ENCODE measurements at places on chromosomes 3 and 15. TPM values are rescaled to one million over a fixed set of nuclear protein-coding genes. Genes with fewer than 3 reads are reported as not detected.
A peak's percentile ranks its signal among the peaks of the same experiment; 100 is the strongest.

DNA sequence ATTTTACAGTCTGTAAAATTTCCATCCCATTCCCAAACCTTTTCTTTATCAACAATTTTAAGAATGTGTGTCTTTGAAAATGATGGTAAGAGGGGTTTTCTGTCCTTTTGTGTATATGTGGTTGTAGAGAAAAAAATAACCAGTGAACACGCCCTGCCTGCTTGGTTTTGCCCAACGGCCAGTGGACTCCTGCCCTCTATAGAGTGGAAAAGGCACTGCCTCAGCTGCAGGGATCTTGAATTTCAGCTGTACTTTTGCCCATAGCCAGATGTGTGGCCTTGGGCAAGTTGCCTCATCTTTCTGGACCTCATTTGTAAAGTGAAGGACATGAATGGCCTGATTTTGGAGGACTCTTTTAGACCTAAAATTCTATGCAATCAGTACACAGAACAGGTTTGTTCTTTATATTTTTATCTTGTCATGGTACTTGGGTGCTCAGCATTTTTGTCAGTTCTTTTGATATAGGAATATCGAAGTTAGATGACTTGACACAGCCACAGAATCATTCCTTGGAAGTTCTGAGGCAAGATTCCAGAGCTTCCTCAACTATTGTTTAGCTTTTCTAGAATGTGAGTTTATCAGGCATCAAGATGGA is 81.0 kb downstream of the CLDN11 start:
- peaks cover 14% of the 10 kb centered on the region for H3K4me1 ChIP-seq
- no peaks in the 10 kb centered on the region for H3K36me3 ChIP-seq
- H3K4me3 ChIP-seq = no peak overlapping the region
- no peak overlapping the region for H3K27ac ChIP-seq
- DNase-seq = peak; percentile 65

DNA sequence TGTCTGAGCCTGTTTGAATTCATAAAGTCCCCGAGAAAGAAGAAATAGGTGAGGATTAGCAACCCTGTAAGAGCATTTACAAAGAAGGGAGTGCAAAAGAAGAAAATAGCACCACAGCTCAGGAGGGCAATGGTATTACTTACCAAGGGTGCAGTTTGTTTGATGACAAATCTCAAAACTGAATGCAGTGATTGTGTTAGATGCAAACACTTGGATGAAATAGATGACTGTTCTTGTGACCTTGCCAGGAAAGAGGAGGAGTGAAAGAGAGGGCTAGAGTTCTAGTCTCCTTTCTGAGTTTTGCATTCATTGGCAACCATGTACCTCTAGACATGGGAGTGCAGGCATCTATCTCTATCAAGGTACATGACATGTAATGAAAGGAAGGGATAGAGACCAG is 1030.8 kb upstream of the CFAP20DC start:
- no peak overlapping the region for H3K4me3 ChIP-seq
- H3K27ac ChIP-seq = no peak overlapping the region
- H3K4me1 ChIP-seq = peaks cover 15% of the 10 kb centered on the region

GRCh38 chr15:97013491-97013890 is 683.0 kb downstream of the NR2F2 start:
- no peaks in the 10 kb centered on the region for H3K27me3 ChIP-seq
- H3K4me3 ChIP-seq = no peak overlapping the region
- H3K36me3 ChIP-seq = no peaks in the 10 kb centered on the region

- H3K4me1 ChIP-seq = no peaks in the 10 kb centered on the region
- no peak overlapping the region for H3K4me3 ChIP-seq
- H3K27ac ChIP-seq = no peak overlapping the region
- no peak for DNase-seq
Measured at GRCh38 chr3:191373327-191373726, 43.0 kb upstream of the UTS2B start.

DNA sequence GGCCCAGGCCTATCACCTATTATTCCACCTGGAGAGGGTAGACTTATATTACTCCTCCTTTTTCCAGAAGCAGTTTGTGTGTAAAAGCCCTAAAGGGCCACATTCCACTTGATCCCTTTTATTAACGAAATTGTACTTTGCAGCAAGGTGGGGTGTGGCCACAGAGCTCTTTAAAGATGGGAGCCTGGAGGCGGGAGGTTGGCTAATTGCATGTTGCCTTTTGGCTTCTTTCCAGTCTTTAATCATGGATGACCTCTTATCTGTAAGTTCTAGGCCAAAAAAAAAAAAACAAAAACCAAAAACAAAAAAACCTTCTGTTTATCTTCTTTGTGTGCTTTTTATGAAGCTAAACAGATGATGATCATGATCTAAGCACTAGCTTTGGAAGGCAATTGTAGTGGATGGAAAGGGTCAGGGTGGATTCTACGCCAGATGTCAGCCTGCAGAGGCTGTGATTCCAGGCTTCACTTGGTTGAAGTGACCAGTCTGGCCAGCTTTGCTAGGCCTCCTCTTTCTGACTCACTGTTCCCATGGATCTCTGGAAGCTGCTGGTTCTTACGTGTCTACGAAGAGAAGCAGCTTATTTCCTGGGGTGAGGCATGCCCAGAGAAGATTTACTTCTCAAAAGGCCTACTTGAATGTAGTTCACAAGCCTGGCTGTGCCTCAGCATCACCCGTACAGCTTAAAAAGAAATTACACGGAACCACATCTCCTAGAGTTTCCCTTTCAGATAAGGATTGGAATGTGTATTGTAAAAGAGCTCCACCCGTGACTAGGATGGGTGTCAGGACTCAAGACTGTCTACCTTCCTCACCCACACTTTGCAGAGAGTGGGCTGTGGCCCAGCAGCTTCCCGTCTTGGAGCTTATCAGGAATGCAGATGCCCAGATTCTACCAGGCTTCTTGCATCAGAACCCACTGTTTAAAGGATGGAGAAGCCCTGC is 330.9 kb upstream of the C2CD4B start:
- DNase-seq = no peak
- H3K36me3 ChIP-seq = no peaks in the 10 kb centered on the region
- H3K27ac ChIP-seq = no peak overlapping the region
- no peaks in the 10 kb centered on the region for H3K4me1 ChIP-seq

DNA sequence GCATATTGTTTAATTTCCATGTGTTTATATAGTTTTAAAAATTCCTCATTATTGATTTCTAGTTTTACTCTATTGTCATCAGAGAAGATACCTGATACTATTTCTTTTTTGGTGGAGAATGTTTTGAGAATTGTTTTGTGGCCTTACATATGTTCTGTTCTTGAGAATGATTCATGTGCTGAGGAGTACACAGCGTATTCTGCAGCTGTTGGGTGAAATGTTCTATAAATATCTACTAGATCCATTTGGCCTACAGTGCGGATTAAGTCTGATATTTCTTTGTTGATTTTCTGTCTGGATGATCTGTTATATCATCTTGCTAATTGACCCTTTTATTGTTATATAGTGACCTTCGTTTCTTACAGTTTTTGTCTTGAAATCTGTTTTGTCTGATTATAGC is 109.7 kb downstream of the UBE2E2 start:
- H3K27me3 ChIP-seq = no peaks in the 10 kb centered on the region
- no peaks in the 10 kb centered on the region for H3K4me1 ChIP-seq
- no peaks in the 10 kb centered on the region for H3K36me3 ChIP-seq
- H3K4me3 ChIP-seq = no peak overlapping the region

DNA sequence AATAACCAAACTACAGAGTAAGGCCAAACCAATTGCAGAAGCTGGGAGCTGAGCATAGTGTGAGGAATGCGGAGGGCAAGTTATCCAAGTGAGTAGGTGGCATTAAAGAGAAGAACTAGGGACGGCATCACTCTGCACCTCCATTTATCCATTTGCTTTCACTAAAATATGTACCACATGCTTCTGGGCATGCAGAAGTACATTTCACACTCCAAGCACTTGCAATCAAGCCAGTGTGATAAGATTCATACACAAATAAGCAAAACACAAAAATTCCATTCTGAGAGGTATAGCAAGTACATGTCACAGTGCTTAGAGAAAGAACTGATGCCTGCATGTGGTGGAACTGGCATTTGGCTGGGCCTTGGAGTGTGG is 81.1 kb downstream of the CCNL1 start:
- no peaks in the 10 kb centered on the region for H3K27me3 ChIP-seq
- H3K36me3 ChIP-seq = peaks cover 9% of the 10 kb centered on the region
- peaks cover 27% of the 10 kb centered on the region for H3K4me1 ChIP-seq
- H3K4me3 ChIP-seq = no peak overlapping the region

- H3K27me3 ChIP-seq = peaks cover 74% of the 10 kb centered on the region
- no peaks in the 10 kb centered on the region for H3K4me1 ChIP-seq
- no peaks in the 10 kb centered on the region for H3K36me3 ChIP-seq
Measured at GRCh38 chr15:78389322-78389721, 48.7 kb upstream of the IREB2 start.

- no peak for DNase-seq
- peaks cover 100% of the 10 kb centered on the region for H3K27me3 ChIP-seq
- H3K27ac ChIP-seq = no peak overlapping the region
- peaks cover 10% of the 10 kb centered on the region for H3K36me3 ChIP-seq
- H3K4me1 ChIP-seq = no peaks in the 10 kb centered on the region
- no peak overlapping the region for H3K4me3 ChIP-seq
Measured at GRCh38 chr3:13710251-13710650, 161.3 kb downstream of the FBLN2 start.

DNA sequence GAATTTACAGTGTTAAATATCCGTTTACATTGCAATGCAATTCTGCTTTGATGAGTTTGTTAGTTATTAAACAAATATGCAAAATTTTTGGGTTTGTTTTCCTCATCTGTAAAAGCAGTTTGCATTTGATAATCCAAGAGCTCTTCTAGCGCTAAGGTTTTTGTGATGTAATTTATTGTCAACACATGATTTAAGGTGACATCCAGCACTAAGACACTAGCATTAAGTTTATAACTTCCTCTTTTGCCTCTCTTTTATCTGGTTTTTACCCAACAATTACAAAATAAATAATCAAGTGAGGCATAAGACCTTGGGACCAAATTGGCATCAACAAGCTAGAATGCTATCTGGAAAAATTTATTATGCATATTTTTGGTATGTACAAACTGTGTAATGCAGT is 969 bp upstream of the DNAJC19 start:
- H3K27me3 ChIP-seq = peaks cover 40% of the 10 kb centered on the region
- no peak overlapping the region for H3K27ac ChIP-seq
- DNase-seq = no peak
- H3K36me3 ChIP-seq = peaks cover 34% of the 10 kb centered on the region
- peaks cover 11% of the 10 kb centered on the region for H3K4me1 ChIP-seq
- H3K4me3 ChIP-seq = peak overlapping the region; percentile 99

- no peaks in the 10 kb centered on the region for H3K27me3 ChIP-seq
- H3K4me3 ChIP-seq = no peak overlapping the region
- H3K4me1 ChIP-seq = no peaks in the 10 kb centered on the region
Measured at GRCh38 chr15:42404461-42405235, 45.3 kb downstream of the CAPN3 start.

DNA sequence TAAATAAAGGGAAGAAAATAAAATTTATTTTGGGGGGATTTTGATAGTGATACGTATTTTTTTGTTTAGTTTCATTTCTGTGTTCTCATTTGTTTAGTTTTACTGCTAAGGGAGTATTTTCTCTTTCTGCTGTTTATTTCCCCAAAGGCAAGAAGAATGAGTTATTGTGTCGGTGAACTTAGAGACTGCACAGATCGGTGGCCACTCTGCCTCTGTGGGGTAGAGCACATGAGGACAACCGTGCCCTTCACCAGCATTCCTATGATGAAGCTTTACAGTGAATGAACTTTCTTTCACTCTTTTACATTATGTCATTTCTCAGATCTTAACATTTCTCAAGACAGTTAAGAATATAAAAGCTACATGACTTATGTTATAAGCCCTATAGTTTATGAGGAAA is 214.4 kb downstream of the OCA2 start:
- H3K4me3 ChIP-seq = no peak overlapping the region
- no peaks in the 10 kb centered on the region for H3K4me1 ChIP-seq
- no peak for DNase-seq
- H3K36me3 ChIP-seq = no peaks in the 10 kb centered on the region
- no peak overlapping the region for H3K27ac ChIP-seq
- H3K27me3 ChIP-seq = no peaks in the 10 kb centered on the region

- no peak overlapping the region for H3K4me3 ChIP-seq
- peaks cover 32% of the 10 kb centered on the region for H3K36me3 ChIP-seq
- peaks cover 43% of the 10 kb centered on the region for H3K27me3 ChIP-seq
- no peak overlapping the region for H3K27ac ChIP-seq
Measured at GRCh38 chr3:10322352-10322710, 1.4 kb upstream of the SEC13 start.

DNA sequence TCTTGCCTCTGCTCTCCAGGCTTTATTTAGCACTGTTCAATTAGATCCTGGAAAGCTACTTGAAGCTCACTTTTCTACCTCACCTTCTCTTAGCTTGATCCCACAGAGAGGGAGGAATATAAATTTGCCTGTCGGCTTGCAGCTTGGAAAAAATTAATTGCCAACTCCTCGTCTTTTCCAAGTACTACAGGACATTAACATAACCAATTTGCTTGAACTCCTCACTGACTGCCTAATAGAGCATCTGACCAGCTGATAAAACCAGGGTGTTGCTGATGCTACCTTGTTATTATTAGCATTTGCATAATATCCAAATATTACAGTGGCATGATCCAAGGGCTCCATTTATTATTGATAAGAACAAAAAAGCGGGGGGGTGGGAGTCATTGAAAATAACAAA is 561.8 kb downstream of the MCTP2 start:
- no peaks in the 10 kb centered on the region for H3K4me1 ChIP-seq
- H3K27ac ChIP-seq = no peak overlapping the region
- H3K36me3 ChIP-seq = no peaks in the 10 kb centered on the region
- no peak overlapping the region for H3K4me3 ChIP-seq
- H3K27me3 ChIP-seq = no peaks in the 10 kb centered on the region
- DNase-seq = no peak

GRCh38 chr15:77709135-77709886 is 76.6 kb upstream of the LINGO1 start:
- DNase-seq = no peak
- H3K27me3 ChIP-seq = peaks cover 96% of the 10 kb centered on the region
- H3K4me1 ChIP-seq = no peaks in the 10 kb centered on the region
- H3K4me3 ChIP-seq = no peak overlapping the region
- no peaks in the 10 kb centered on the region for H3K36me3 ChIP-seq

DNA sequence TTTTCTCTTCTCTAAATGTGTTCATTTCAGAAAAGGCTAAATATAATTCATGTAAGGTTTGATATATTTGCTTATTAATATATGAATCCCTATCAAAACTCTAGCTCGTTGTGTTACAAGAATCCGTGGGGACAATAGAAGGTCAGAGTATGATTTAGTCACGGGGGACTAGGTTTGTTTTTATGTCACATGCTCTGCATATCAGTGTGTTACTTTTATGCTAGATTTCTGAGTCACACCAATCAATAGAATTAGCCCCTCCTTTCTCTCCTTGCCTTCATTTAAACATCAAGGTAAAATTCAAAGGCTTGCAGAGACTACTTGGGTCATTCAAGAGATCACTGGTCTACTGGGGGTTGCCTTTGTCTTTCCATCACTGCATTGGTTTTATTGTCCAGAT is 636.1 kb downstream of the NR2F2 start:
- peaks cover 8% of the 10 kb centered on the region for H3K4me1 ChIP-seq
- H3K27ac ChIP-seq = no peak overlapping the region
- DNase-seq = no peak
- H3K36me3 ChIP-seq = peaks cover 5% of the 10 kb centered on the region
- no peak overlapping the region for H3K4me3 ChIP-seq

- H3K27ac ChIP-seq = no peak overlapping the region
- H3K36me3 ChIP-seq = no peaks in the 10 kb centered on the region
- no peak for DNase-seq
Measured at GRCh38 chr3:16609927-16610580, 4.8 kb upstream of the DAZL start.

GRCh38 chr15:56804938-56805337 is 71.6 kb upstream of the ZNF280D start:
- H3K4me1 ChIP-seq = peaks cover 9% of the 10 kb centered on the region
- no peak overlapping the region for H3K27ac ChIP-seq
- H3K4me3 ChIP-seq = no peak overlapping the region

ECE2 gene
- total RNA-seq = not detected

RYR3 gene
- total RNA-seq = not detected

ZIC4 gene
- not detected for total RNA-seq

NEK11 gene
- 23.9 TPM for total RNA-seq

VIPR1 gene
- 16.6 TPM for total RNA-seq

SUSD5 gene
- 0.93 TPM for total RNA-seq
